Uterus (tissue), 4 donors: ENCODE measurements at places on chromosomes 4 and X.

- DNase-seq, result no peak
Measured at GRCh38 chr4:174023641-174024040, 259.8 kb downstream of the FBXO8 start.

DNA sequence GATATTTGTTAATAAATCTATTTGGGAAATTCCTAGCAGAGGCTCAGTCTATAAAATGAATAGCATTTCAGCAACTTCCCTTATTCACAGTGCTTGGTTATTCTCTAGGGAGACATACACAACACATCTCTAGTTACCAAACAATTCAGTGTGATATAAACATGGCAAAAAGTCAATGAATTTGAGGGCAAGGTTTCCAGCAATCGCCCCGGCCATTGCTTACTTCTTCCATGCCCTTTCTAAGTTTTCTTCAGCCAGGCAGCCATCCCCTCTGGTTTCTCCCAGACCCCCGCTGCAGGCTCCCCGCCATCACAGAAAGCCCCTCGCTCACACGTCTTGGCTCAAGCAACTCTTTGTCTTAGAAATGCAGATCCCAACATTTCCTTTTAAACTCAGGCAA is 4.4 kb downstream of the TLR7 start:
- DNase-seq, result no peak

DNA sequence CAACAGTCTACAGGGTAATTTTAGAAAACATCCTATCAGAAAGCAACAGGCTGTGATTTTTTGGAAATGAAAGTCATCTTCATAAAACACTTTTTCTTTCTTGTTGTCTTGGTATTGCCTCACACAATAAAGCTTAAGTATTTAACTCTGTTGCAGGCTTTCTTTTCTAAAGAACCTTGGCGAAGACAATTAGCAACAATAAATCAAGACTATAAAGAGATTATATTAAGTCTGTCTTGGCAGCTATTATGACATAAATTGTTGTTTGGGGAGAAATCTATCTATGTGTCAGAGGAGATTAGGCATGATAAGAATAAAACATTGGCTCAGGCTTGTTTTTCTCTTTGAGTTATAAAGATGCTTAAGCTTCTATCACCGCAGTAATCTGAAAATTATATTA is 1774.8 kb downstream of the ARAP2 start:
- DNase-seq, result no peak

GRCh38 chr4:84931961-84932360 is 34.5 kb downstream of the WDFY3 start:
- no peak for DNase-seq

- DNase-seq, result no peak
Measured at GRCh38 chr4:93317561-93317960, 511.0 kb upstream of the ATOH1 start.

- no peak for DNase-seq
Measured at GRCh38 chrX:2462074-2462473, 38.7 kb downstream of the DHRSX start.
